ENCODE measurements at places on chromosomes 1 and 21.
A peak's percentile ranks its signal among the peaks of the same experiment; 100 is the strongest.

GRCh38 chr1:211724687-211725196 is 49.3 kb upstream of the NEK2 start:
- no peak for DNase-seq

DNA sequence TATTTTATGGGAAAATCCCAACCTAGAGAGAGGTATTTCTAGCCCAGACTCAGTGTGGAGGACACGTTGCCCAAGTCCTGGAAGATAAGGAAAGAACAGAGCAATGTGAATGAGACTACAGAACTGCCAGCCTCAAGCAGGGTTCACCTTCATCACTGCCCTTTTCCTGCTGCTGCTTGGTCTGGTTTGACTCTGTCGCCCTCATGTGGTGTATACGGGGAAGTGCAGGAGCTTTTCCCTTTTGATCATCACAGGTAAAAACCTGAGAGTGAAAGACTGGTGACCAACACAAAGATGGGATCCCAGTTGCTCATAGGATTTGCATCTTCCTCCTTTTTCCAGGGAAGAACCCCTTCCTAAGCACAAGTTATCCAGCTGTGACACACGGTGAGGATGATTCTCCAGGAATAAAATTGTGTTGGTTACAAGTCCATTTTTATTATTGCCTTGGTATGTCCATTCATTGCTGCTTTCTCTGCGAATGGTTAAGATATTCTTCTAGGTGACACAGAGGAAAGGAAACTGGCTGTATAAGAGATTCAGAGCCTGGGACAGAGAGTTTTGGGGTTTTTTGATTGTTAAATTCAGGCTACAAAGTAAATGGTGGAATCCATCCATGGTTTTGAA is 89.5 kb upstream of the CD53 start:
- peak; percentile 34 for DNase-seq

DNA sequence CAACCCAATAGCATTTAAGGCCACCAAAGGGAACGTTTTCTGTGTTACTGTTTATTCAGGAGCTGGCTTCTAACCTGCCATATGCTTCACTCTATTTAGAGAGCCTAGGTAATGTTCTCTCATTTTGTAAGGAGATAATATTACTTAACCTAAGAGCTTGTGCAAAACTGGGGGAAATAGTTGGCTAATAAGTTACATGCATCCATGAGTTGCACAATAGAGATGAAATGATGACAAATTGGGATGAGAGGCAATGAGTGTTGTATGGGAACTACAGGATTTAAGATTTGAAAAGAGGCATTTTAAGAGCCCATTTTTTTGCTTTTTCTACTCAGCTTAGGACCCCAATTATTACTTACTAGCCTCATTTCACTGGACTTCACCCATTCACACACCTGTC is 151.0 kb downstream of the ST6GALNAC3 start:
- no peak for DNase-seq

DNA sequence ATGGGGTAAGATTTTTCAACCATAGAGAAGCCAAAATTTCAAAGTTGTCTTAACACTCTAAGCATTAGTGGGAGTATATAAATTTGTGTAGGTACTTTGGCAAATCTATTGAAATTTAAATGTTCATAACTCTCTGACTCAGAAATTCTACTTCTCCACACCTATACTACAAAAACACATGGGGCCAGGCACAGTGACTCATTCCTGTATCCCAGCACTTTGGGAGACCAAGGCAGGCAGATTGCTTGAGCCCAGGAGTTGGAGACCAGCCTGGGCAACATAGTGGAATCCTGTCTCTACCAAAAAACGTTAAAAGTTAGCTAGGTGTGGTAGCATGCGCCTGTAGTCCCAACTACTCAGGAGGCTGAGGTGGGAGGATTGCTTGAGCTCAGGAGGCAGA is 41.3 kb upstream of the RAVER2 start:
- no peak for DNase-seq

DNA sequence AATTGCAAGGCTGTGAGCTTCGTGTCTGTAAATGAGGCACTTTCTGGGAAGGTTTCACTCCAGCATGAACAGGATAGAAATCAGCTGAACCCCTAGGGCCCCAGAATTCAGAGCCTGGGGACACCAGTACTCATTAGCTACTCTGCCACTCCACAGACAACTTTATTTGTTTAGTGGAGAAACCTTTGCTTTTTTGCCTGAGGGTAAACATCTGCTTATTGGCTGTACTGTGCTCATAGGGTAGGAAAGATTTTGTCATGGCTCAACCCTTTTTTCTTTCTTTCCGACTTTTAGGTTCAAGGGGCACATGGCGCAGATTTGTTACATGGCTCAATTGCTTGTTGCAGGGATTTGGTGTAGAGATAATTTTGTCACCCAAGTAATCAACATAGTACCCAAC is 138.4 kb upstream of the BACE2 start:
- peak; percentile 3 for DNase-seq

- no peak for DNase-seq
Observed at GRCh38 chr1:215637041-215637573, 70.0 kb downstream of the KCTD3 start.

Data from NCI-H2081 (cell line).